ENCODE measurements at places on chromosomes 2 and 18.

DNA sequence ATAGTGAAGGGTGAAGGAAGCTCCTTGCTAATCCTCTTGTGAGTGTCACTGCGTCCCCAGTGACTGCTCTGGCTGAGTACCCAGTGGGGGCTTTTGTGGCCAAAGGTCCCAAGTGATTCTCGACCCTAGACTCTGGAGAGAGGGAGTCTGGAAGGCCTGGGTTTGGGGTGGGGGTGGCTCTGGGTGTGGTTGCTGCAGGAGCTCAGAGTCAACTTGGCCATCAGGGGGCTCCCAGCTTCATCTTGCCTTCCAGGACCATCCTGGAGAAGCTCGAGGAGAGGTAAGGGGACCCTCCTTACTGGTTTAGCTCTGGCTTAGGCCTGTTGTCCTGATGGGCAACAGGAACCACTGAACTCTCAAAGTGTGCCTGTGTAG, 592 bp downstream of the PSD4 start:
- DNase-seq: no peak

- DNase-seq: no peak
These were observed 11.5 kb downstream of the IGFBP5 start for GRCh38 chr2:216683846-216684245.

- DNase-seq: no peak
These were observed 124.7 kb downstream of the CABLES1 start for GRCh38 chr18:23259701-23260681.

GRCh38 chr2:103660519-103660918, 898.7 kb downstream of the TMEM182 start:
- no peak for DNase-seq

DNA sequence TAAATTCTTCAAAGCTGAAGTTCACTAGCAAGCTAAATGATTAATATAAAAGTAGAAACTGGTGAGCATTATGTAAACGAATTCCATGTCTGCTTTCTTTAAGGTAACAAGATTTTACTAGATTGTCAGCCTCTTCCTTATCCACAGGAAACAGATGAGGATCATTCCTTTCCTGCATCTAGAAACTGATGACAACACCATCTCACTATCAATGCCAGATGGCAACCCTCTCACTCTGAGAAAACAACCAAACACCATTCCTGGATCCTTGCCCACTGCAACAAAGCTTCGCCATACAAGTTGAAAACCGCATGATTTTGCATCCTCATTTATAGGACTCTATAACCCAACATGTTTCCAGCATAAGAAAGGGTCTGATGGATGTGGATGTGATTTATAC, 122.9 kb downstream of the ZNF521 start:
- DNase-seq: no peak

- no peak for DNase-seq
These were observed 42.6 kb downstream of the GALNT1 start for GRCh38 chr18:35624146-35624545.

DNA sequence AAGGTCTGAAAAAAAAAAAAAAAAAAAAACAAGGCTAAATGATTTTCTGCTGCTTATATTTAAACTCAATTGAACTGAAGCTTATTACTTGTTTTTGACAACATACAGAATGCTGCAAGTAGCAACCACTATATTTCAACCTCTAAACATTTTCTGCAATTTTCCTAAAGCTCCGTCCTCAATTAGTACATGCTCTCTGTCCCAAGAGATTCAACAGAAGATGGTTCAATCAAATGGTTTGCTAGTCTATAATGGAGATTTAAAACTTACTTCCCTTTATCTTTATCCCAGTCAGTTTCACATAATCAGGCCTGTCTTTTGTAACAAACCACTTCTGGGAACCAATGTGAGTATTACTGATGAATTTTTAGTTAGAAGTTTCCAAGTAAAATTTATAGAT, 485.1 kb upstream of the CDH7 start:
- no peak for DNase-seq

DNA sequence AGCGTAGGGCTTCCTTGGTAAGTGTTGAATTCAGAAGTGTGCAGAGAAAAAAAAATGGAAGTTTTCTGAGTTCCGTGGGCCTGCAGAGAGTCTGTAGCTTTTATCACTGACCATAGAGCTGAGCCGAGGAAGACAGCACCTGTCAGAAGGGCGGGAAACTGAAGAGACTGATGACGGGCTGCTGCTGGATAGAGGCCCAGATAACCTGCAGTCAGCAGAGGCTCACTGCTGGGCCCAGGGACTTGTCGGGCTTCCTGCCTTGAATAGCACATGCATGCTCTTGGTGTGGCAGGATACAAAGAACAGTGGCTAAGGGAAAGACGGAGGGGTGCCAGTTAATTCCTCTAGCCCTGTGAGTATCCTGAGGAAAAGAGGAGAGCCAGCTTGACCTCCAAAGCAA, 166.4 kb downstream of the MGAT5 start:
- no peak for DNase-seq

DNA sequence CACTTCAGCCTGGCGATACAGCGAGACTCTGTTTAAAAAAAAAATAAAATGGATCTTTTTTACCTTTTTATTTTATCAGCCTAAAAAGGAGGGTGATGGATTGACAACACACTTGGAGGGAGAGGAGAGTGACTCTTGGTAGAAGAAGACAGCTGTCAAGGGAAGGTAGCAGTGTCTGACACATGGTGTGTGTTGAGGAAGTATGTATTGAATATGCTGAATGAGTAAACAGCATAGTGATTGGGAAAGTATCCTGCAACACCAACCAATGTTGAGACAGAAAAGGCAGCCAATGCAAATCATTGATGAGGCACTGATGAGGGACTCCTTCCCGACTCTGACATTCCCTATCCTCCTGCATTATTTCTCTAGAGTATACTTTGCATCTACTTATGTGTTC, 306.4 kb downstream of the LPIN1 start:
- DNase-seq: no peak

- no peak for DNase-seq
These were observed 423.2 kb upstream of the NRP2 start for GRCh38 chr2:205259121-205259520.

- DNase-seq: no peak
These were observed 1.2 kb downstream of the MXD1 start for GRCh38 chr2:69916106-69916505.

DNA sequence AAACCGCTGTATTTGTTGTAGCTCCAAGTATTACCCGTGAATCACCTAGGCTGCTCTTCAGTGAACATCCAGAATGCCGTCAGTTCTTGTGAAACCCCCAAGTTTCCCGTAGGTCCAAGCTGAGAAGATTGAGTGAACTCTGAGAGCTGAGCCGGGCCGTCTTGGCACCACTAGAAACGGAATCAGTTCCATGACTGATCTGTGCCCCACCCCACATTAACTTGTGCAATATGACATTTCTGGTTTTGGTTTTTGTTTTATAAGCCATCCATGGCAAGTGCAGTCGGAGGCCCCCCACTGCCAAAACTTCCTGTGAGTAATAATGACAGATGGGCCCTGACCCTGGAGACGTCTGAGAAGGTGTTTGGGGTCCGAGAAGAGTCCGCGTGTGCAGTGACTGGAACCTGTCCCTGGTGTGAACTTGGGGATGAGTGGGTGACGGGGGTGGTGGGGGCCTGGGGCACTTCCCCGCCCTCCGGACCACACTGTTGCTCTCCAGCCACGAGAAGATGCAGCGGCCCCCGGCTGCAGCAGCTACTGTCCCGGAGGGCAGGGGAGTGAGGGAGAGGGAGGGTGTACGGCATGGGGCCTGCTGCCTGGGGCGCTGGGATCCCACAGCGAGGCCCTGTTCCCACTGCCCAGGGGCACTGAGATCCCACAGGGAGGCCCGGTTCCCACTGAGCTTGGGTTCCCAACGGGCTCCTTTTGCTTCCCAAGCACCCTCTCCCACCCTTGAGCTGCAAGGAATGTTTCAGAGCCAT, 26.5 kb downstream of the NFATC1 start:
- no peak for DNase-seq

GRCh38 chr2:44247924-44248323, 27.4 kb upstream of the SLC3A1 start:
- DNase-seq: no peak

- no peak for DNase-seq
These were observed 582 bp upstream of the ZAP70 start for GRCh38 chr2:97712693-97713295.

- no peak for DNase-seq
These were observed 265.4 kb upstream of the HDAC4 start for GRCh38 chr2:239666053-239666854.

DNA sequence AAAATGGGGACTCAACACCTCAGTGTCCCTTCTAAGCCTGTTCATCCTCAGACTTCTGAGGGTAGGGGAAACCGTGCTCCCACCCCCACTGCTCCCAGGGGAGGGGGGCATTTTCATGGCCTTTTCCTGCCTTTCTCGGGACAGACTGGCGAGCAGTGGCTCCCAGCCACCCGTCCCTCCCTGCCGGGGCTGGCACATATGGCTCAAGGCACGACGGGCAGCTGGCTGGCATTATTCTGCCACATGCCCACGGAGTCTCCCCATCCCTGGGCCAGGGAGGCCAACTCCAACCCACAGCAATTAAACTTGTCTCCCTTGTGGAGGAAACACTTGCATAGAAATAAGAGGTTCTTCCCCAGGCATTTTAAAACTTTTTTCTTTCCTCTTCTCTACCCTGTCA, 148.5 kb upstream of the CBLN2 start:
- no peak for DNase-seq

DNA sequence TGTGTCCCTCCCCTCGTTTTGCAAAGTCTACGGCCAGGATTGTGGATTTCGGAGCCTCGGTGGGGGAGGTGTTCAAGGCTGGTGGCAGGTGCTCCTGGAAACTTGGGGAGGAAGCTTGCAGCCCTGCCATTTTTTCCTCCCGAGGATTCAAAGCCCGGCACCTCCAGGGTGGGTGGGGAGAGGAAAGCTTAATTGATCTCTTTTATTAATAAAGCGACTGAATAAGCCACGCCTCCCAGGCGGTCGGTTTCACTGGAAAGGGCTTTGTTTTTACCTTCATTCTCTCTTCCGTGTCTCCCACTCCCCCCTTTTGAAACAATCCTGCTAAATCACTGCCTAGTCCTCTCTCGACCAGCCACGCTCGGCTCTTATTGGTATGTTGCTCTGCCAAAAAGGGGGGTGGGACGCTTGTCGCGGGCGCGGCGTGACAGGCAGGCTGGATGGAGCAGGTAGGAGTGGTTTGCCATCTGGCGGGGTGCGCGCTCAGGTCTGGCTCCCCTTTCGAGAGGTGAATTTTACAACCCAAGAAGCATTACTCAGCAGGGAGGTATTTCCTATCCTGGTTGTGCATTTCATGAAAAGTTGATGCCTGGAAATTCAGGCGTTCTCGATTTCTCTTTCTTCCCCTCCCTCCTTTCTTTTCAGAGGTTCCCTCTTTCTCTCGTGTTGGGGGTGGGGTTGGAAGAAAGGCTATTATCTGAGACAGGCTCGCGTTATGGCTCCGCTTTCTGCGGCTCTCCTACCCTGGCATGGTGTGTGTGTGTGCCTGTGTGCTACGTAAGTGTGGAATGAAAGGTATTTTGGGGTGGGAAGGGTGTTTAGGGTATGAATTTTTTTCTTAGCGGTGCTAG, 1.4 kb downstream of the NEDD4L start:
- peak; percentile 0 for DNase-seq

DNA sequence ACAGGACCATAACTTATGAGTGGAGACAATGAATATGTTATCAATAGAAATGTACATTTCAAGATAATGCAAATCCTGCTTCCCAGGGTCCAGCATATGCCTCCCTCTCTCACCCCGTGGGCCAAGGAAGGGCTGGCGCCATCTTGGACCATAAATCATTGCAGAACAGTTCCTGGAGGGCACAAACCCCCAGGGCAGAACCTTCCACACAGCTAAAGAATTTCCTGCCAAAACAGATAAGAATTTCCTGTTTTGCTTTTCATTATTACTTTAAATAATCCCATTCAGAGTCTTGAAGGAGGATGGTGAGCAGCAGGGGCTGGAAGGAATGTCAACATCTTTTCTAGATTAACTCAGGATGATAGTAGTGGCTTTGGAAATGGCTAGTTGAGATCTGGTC, 53.7 kb downstream of the EHD3 start:
- no peak for DNase-seq

GRCh38 chr2:204840504-204840903, 295.2 kb downstream of the PARD3B start:
- DNase-seq: no peak

DNA sequence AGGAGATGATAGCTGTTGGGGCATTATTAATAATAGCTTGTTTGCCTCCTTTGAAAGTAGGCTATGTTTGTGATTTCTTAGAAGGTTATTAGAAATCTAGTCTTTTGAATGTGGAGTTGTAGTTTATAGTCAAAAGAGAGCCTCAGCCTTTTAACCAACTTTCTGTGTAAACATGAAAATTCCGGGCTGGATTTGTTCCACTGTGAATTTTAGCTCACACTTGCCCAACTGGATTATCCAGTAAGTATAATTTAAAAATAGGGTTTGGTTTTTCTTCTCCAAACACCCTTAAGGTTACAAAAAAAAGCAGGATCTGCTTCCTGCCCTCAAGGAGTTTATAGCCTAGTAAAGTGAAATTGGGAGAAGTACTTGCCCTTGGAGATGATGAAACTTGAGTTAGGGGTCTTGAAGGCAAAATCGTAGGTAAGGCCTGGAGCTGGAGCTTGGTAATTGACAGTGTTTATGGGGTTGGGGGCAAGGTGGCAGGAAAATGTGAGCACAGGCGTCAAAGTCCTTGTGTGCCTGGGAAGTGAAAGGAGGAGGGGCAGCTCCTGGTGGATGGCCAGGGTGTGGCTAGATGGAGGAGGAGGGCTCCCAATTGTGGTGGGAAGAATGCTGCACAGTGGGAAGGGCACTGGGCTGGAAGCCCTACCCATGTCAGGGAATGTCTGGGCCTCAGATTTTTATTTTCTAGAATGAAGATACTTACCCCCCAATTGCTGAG, 21.3 kb downstream of the ITGA6 start:
- DNase-seq: no peak

Measured in stimulated activated CD8-positive, alpha-beta memory T cell treated with anti-CD3 and anti-CD28 coated beads, Interleukin-15, amount 100 ng/mL, for 24 hours (primary cell).